Muscle of leg (tissue), 16 donors: ENCODE measurements at places on chromosomes 7 and 10. TPM values are rescaled to one million over a fixed set of nuclear protein-coding genes. Genes with fewer than 3 reads are reported as not detected.
A peak's percentile ranks its signal among the peaks of the same experiment; 100 is the strongest.

ADAM22 gene
- total RNA-seq, result 15.3 TPM

- peak; percentile 64 for DNase-seq
- H3K36me3 ChIP-seq, result no peaks in the 10 kb centered on the region
- no peak overlapping the region for H3K27ac ChIP-seq
- H3K4me1 ChIP-seq, result no peaks in the 10 kb centered on the region
- H3K27me3 ChIP-seq, result no peaks in the 10 kb centered on the region
Observed at GRCh38 chr10:105017691-105018090, 376.6 kb downstream of the SORCS3 start.

GRCh38 chr10:79374312-79375191 lies 27.3 kb downstream of the PPIF start:
- no peak overlapping the region for H3K4me3 ChIP-seq
- H3K36me3 ChIP-seq, result no peaks in the 10 kb centered on the region
- peaks cover 2% of the 10 kb centered on the region for H3K27me3 ChIP-seq
- H3K27ac ChIP-seq, result no peak overlapping the region
- peaks cover 14% of the 10 kb centered on the region for H3K4me1 ChIP-seq

SLC26A5 gene
- not detected for total RNA-seq

DNA sequence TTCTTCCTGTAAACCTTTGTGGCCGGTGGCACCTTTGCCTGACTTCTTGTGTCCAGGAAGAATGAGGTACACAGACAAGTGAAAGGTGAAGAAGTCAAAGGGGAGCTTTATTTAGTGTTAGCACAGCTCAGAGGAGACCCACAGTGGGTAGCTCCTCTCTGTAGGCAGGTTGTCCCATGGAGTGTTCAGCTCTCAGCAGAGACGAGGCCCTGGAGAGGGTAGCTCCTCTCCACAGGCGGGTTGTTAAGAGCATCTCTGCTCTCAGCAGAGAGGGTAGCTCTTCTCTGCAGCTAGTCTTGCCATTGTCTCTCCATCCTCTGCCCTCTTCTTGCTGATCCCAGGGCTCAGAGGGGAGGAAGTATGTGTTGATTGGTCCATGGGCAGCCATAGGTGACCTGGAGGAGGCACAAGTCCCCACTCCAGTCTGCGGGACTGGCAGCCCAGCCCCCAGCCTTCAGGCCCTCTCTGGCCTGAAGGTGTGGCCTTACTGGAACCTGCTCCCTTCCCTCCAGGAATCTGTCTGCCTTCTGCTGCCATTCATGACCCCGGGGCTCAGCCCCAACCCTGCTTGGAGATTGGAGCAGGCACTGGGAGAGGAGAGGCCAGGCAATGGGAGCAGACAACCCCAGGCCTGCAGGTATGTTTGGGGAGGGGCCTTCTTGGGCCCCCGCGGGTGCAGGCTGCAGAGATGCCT lies 24.5 kb downstream of the HHEX start:
- H3K27ac ChIP-seq, result no peak overlapping the region
- no peak for DNase-seq
- H3K27me3 ChIP-seq, result peaks cover 2% of the 10 kb centered on the region
- no peaks in the 10 kb centered on the region for H3K4me1 ChIP-seq
- H3K36me3 ChIP-seq, result no peaks in the 10 kb centered on the region

DNA sequence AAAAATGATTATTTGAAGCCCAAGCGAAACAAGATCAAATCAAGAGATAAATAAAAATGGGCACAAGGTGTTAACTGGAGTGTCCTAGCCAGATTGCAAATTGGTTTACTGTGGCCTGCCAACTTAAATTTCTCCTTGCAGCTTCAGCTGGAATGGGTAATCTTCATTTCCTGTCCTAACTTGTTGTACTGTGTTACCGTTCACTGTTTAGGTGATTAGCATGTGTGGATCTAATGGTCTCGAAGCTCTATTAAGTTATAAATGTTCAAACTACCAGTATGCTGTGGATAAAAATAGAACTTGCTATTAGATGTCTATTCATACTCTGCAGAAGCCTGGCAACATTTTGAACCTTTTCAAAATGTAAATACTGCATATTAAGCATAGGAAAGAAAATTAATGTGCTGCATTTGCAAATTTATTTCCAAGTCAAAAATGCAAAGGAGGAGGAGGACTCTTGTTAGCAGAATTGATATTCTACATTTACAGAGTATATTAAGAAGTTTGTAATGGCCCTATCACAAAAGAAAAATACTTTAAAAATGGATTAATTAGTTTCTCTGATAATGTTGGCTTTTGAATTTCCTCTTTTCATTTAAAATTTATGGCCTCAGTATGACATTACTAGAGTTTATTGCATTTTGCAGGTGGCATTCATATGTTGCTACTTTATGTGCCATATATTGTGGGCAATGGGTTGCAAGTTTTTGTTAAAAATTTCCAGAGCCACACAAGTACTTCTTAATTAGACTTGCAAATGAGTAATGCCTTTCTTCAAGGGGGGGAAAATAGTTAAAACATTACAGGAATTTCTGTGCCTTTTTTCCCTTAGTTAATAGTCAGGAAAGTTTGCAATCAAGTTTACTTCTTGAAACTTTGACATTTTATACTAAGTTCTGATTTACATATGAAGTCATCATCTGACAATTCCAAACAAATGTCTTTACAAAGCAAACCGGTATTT lies 92.1 kb downstream of the CABCOCO1 start:
- H3K4me1 ChIP-seq, result peaks cover 6% of the 10 kb centered on the region
- H3K36me3 ChIP-seq, result no peaks in the 10 kb centered on the region
- no peak overlapping the region for H3K4me3 ChIP-seq
- H3K27me3 ChIP-seq, result no peaks in the 10 kb centered on the region

GPR26 gene
- total RNA-seq, result not detected

DNA sequence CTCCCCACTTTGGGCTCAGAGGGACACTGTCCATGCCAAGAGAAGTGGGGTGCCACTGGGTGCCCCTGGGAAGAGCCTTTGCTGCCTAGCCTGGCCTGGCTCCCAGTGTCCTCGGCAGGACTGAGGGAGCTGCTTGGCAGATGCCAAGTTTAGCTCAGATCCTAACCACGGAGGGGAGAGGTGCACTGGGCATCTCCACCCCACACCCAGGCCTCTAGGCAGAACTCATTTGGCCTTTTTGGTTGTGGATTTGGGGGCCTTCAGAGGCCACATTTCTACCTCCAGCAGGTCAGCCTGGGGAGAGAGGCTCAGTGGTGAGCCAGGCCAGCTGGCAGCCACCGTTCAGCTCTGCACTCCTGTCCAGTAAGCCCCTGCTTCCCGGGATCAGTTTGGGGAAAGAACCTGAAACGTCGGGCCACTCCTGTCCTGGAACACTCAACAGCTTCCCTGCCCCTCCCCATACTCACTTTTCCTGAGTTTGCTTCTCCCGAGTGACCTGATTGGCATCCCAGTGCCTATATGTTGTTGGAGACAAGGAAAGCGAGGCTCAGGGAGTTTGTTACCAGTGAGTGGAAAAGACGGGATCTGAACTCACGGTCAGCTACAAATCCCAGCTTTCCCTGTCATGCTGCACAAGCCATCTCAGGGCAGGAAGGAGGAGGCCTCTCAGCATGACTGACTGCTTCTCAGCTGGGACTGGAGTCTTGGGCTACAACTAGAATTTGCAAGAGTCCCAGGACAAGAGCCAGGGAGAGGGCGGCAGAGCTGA lies 11.2 kb upstream of the CXCL12 start:
- no peak overlapping the region for H3K4me3 ChIP-seq
- H3K36me3 ChIP-seq, result no peaks in the 10 kb centered on the region
- H3K27ac ChIP-seq, result no peak overlapping the region
- peaks cover 40% of the 10 kb centered on the region for H3K27me3 ChIP-seq

ACBD7 gene
- 1.6 TPM for total RNA-seq

SPRN gene
- total RNA-seq, result 0.53 TPM
